ENCODE measurements at places on chromosomes 11 and 22. TPM values are rescaled to one million over a fixed set of nuclear protein-coding genes. Genes with fewer than 3 reads are reported as not detected.

DNA sequence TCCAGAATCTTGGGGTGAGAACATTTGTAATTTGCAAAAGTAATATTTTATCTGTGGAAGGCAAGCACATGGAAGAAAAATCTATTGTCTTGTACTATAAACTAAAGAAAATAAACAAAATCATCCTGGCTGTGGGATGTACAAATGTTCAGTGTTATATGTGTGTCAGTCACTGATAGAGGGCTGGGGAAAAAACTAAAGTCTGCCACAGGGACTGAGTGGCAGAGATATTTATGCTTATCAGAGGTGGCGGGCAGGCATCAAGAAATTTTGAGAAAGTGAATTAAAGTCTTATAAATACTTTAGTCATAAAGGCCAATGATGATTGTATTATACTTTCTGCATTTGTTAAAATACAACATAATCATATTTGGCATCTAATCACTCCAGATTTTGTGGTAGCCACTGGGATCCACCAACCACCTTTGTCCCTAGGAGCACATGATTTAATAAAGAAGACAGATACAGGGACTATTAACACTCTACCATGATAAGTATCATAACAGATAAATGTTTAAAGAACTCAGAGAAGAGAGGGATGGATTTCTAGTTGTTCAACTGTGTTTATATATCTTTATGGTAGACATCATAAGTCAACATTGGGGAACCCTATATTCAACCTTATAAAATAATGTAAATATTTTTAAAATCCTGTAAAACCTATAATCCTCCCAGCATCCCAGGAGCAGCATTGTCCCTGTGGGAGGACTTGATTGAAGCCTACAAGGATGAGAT lies 2.6 kb upstream of the ENDOD1 start:
- DNase-seq, result no peak

GRCh38 chr11:70021586-70021985 lies 56.5 kb upstream of the ANO1 start:
- no peak for DNase-seq

DNA sequence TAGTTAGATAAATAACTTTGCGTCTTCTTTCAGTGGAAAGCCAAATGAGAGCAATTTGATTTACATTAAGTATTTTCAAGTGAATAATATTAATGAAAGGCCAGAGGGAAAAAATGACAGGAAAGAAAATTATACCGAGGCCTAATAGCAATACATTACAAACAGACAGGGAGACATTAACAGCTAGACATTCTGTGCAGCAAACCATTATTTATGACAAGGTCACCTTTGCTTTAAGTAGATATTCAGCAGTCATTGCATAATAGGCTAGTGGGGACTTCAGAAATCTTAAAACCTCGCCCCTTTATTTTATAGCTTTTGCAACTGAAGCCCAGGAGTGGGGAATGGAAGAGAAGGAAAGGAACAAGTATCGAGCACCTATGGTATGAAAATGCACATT lies 321.6 kb downstream of the GRM5 start:
- no peak for DNase-seq

DNA sequence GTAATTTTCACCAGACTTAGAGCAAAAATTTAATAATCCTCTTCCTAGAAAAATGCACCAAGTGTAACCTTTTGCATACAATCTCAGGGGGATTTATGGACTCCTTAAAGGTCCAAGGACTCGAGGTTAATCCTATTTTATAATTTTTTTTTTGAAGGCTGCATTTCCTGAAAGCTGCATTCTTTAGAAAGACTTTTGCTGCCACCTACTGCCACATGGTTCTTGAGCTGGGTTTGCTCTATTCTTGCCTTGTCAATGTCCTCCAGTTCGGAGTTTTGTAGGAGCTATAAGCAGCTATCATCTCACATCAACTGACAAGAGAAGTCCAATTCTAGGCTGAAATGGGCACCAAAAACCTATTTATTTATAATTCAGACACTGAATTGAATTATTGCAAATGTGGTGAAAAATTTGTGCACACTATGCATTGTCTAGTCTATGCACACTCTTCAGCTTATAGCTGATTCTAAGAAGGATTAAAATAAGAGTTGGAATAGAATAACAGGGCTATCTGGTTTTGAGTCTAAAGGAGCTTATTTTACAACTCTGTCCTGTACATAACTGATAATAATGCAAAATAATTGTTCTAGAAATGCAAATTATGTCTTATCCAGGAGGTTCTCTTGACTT lies 31.3 kb downstream of the TRAF6 start:
- no peak for DNase-seq

- DNase-seq, result no peak
These were observed 2.2 kb upstream of the RFPL2 start for GRCh38 chr22:32206774-32207758.

GRCh38 chr11:120780239-120780638 lies 243.7 kb upstream of the TBCEL start:
- DNase-seq, result no peak

GRCh38 chr11:8059571-8060011 lies 21.4 kb upstream of the TUB start:
- DNase-seq, result no peak

DNA sequence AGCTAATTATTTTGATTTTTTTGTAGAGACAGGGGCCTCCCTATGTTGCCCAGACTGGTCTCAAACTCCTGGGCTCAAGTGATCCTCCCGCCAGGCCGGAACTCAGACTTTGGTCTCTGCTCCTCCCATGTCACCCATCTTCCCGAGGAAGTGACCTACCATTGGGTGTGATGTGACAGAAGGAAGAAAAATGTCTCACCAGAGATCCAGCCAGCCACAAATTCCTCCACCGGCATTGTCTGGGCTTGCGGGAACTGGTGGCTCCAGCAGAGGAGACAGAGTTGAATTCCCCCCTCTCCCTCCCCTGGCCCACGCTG lies 772 bp downstream of the SLC25A45 start:
- DNase-seq, result peak; percentile 86

DNA sequence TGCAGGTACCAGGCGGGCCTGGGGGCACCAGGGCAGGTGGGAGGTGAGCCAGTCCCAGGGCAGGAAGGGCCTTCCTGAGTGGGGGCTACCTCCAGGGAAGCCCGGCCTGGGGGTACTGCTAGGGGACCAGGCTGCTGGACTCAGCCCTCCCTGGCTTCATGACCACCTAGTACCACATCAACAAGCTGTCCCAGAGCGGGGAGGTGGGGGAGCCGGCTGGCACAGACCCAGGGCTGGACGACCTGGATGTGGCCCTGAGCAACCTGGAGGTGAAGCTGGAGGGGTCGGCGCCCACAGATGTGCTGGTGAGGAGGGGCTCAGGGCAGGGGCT lies 6.7 kb downstream of the TRPT1 start:
- DNase-seq, result no peak

- no peak for DNase-seq
These were observed 97.9 kb upstream of the CD44 start for GRCh38 chr11:35041070-35041554.

- no peak for DNase-seq
These were observed 838 bp downstream of the BCL9L start for GRCh38 chr11:118924591-118925585.

DNA sequence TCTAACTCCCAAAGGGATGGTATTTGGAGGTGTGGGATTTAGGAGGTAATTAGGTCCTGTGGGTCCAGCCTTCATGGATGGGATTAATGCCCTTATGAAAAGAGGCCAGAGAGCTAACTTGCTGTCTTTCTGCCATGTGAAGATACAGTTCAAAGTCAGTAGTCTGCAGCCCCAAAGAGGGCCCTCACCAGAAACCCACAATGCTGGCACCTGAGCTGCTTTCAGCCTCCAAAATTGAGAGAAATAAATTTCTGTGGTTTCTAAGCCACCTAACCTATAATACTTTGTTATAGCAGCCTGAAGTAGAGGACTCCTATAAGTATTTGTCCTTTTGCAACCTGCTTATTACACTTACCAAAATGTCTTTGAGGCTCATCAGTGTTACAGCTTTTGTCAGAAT lies 16.2 kb downstream of the ATM start:
- DNase-seq, result no peak

- DNase-seq, result no peak
These were observed 694.7 kb downstream of the NTM start for GRCh38 chr11:132064987-132065620.

GRCh38 chr11:13140028-13140870 lies 131.1 kb downstream of the RASSF10 start:
- no peak for DNase-seq

DNA sequence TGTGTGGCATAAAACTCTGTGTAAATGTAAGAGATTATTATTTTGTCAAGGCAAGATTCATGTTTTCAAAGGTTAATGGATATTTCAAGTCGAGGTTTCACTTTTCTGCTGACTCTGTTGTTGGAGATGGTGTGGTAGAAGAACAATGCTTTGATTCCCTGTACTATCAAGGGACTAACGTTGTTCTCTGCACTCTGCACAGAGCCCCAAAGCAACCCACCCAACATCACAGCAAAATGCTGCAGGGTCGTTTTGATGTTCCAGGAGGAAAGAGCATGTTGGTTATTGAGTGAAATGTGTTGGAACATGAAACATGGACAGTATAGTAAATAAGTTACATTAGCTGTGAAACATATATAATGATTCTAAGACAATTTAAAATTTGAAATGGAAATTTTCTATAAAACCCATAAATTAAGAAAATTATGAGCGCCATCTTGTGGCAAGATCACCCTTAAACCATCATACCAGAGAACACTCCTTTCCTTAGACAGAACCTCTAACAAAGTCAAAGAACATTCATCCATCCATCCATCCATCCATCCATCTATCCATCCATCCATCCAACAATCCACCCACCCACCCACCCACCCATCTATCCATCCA lies 164.4 kb upstream of the ZBED5 start:
- DNase-seq, result no peak

DNA sequence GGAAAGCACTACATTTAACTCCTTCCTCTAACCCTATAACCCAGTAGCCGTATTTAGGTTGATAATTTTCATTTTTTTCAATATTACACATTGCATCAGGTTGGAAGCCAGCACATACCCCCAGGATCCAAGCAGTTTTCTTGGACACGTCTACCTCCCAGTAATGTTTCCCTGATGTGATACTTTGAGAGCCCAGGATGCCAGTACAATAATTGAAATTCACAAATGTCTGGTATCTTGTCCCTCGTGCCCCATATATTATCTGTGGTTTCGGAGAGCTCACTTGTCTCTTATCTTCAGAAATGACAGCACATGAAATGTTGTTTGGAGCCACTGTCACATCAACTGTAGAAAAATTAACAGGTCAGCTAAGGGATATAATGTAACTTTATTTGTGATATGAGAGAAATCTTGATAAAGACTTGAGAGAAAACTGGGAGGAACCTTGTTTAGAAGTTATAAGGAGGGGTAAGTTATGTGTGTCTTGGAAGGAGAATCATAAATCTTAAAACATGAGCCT lies 19.8 kb downstream of the TRIM5 start:
- no peak for DNase-seq

- no peak for DNase-seq
These were observed 114.7 kb upstream of the OR4B1 start for GRCh38 chr11:48101958-48102357.

DNA sequence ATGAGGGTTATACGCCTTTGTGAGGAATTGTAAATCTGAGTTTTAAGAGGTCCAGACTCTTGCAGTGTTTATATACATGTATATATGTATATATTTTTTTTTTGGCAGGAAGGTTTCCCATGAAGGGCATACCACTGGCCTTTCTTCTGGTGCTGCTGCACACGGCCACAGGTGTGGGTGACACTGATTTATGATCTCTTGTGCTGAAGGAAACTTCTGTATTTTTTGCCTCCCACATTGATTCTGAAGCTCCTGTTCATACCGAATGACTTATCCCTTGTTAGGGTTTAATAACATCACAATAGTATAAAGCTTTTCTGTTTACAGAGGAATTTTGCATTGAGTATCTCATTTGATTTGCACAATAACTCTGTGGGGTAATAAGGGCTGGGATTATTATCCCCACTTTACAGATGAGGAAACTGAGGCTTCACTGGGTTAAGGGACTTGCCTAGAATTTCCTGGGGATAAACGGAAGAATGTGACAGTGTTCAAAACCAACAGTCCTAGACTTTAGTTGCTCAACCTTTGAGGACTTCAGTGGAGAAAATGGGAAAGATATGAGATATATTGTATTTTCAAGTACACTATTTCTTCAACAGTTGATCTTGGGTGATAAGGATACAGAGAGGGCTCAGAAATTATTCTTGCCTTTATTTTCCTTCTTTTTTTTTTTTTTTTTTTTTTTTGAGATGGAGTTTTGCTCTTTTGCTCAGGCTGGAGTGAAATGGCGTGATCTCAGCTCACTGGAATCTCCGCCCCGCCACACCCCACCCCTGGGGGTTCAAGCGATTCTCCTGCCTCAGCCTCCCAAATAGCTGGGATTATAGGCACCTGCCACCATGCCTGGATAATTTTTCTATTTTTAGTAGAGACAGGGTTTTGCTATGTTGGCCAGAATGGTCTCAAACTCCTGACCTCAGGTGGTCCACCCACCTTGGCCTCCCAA lies 70.1 kb downstream of the MICAL2 start:
- no peak for DNase-seq

DNA sequence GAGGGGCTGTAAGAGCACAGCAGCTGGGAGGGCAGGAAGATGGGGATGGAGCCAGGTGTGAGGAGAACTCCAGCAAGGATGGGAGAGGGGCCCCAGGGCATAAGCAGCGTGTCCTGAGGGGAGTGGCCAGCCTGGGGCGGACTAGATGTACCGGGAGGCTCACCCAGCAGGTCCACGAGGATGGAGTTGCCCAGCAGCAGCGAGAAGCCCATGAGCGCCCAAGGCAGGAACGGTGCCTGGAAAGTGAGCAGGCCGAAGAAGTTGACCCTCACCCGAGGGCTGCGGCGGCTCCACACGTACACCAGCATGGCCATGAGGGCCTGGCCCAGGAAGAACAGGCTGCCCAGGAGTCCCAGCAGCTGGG lies 1.3 kb downstream of the DERL3 start:
- DNase-seq, result no peak

Gene CTSF
- total RNA-seq, result 149 TPM

Gene PDE2A
- total RNA-seq, result 85.9 TPM

Gene ACRV1
- 0.29 TPM for total RNA-seq

Gene MCHR1
- total RNA-seq, result not detected

Gene AASDHPPT
- 59.7 TPM for total RNA-seq

Gene RFPL3
- not detected for total RNA-seq

Data from breast epithelium (tissue), 4 donors.